Cerebellar cortex (tissue), 1 donor: ENCODE measurements at places on chromosomes 6 and 20.

GRCh38 chr6:84811351-84811750 is 47.0 kb upstream of the TBX18 start:
- DNase-seq, result no peak

DNA sequence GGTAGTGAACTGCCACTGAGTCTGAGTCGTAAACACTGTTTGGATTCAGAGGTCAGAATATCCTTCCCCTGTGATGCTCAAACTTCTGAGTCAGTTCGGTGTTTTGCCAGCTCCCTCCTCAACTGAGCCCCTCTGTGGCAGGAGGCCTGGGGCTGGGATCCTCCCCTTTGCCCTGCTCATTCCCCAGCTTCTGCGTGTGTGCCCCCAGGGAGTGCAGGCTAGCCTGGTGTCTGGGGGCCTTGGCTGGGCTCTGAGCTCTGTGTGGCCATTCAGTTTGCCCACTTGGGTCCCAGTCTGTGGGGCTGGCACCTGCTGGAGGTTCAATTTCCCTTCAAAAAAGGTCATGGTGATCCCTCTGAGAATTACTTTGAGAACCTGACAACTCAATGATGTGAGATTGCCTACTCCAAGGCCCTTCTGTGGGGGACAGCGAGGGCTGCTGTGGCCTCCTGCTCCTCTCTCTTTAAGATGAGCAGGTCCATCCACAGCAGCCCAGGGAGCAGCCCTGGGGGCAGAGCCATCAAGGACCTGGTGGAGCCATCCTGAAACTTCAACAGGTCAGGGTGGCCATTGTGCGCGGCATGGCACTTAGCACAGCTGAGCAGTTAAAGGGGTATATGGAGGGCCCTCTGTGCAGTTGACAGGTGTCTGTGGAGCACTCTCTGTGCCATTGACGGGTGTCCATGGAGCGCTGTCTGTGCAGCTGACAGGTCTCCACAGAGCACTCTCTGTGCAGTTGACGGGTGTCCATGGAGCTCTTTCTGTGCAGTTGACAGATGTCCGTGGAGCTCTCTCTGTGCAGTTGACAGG is 147.2 kb downstream of the SYCP2 start:
- no peak for DNase-seq

DNA sequence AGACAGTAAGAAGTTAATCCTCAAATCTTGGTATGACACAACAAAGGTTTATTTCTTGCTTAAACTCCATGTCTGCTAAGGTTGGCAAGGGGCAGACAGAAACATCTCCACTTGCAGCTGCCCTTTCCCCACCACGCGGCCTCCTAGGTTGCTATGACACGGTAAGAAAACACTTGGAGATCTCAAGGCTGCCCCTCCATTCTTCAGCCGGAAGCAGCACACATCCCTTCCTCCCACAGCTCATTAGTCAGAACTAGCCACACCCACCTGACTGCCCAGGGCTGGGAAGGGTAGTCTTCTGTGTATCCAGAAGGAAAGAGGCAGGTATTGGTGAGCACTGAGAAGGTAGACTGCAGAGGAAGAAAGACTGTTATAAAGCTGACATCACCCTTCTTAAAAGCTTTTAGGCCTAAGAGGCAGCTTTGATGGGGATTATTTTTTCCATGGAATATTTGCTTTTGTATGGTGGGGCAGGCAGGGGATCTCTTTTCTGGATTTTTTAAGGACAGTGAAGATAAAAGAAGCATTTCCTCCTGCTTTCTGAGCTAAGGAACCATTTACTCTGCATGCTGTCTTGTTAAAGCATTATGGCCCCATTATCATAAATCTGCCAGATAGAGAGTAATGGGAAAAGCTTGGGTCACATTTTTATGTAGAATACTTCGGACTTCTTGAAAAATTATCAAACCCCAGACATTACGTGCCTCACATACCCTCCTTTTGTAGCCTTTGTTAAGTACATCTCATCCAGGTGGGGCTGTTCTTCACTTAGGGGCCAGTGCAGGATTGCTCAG is 41.6 kb downstream of the MRAP2 start:
- DNase-seq, result no peak

DNA sequence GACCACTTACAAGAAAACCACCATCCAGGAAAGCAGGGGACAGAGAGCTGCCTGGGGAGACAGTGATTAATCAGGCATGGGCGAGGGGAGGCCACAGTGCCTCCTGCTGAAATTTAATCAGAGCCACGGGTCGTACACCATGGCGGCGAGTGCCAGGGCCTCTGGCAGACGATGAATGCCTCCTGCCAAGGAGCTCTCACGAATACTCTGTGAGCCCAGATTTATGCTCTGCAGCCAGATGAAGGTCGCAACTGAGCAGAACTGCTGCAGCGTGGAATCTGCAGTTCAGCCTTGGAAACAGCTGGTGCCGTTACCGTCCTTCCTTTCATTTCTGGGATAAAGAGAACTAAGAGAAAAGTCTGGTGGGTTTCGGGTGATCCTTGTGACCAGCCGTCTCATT is 85.6 kb downstream of the BFSP1 start:
- DNase-seq, result no peak

GRCh38 chr20:40945754-40946450 is 82.7 kb upstream of the TOP1 start:
- peak; percentile 38 for DNase-seq

- peak; percentile 12 for DNase-seq
Observed at GRCh38 chr6:117448011-117448410, 22.3 kb upstream of the ROS1 start.

DNA sequence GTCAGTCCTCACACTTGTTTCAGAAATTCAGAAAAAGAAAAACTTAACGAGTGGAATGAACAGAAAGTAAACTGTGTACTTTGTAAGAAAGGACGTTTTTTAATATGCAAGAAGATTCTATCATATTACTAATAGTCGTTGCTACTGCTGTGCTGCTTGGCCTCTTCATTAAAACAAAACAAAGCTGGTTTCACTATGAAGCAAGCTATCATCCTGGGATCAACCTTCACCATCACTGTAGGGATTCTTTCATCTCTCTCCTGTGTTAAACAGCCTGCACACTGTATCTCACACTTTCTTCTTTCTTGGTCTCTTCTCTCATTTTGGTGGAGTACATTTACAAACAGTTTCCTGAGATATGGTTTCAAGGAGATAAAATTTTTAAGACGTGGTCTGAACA is 284.2 kb downstream of the BTBD9 start:
- DNase-seq, result no peak

- DNase-seq, result no peak
Observed at GRCh38 chr6:71402096-71402495, 113.5 kb downstream of the OGFRL1 start.

DNA sequence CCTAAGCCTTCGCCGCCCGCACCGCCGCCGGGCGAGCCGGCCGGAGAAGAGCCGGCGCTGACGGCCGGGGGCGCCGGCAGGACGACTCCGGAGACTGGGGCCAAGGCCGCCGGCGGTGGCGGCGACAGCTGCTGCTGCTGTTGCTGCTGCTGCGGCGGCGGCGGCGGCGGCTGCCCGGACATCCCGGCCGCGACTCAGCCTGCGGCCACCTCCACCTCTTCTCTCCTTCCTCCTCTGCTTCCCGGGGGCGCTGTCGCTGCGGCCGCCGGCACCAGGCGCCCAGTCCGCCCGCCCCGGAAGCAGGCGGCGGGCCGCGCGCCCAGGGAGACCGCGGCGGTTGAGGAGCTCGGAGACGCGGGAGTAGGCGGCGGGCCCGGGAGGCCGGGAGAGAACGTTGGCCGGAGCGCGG is 307 bp downstream of the RANBP9 start:
- DNase-seq, result no peak

GRCh38 chr6:40369891-40370290 is 217.3 kb downstream of the LRFN2 start:
- no peak for DNase-seq

- DNase-seq, result no peak
Observed at GRCh38 chr6:131758920-131759319, 48.1 kb upstream of the CTAGE9 start.

DNA sequence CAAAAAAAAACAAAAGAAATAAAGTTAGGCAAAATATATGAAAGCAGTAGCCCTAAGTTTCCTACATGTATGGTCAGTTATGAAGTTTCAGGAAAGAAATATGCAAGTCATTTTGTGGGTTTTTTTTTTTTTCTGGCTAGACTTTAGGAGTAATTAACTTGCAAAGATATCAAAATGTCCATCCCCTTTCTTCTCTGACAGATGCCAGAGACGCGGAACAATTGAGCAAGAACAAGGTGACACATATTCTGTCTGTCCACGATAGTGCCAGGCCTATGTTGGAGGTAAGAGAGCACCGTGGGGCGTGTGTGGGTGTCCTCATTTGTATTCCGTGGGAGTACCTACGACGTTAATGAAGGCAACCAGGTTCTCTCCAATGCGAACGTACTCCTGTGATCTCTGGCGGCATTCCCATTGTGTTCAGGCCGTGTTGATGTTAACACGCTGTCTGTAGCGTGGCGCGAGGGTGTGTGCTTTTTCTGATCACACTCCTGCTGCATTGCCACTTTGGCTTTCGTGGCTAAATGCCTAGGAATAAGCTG is 19.5 kb downstream of the DUSP22 start:
- no peak for DNase-seq

GRCh38 chr20:34569598-34569997 is 11.1 kb downstream of the MAP1LC3A start:
- DNase-seq, result no peak

GRCh38 chr6:42041481-42042053 is 8.8 kb upstream of the TAF8 start:
- no peak for DNase-seq

DNA sequence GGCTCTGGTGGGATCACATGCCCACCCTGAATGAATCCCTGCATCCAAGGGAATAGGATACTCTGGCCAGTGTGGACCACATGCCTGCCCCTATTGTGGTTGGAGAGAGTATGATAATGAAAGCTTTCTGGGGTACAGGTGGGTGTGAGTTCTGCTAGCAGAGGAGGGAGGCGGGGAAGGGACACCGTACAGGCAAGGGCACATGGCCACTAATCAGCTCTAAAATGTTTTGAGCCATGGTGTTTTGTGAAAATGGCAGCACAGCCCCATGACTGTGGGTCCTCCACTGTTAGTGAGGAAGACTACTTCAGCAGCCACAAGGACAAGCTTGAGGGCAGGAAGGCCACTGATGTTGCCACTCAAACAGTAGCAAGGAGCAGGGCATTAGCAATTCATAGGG is 11.9 kb upstream of the DHX35 start:
- DNase-seq, result no peak

- no peak for DNase-seq
Observed at GRCh38 chr6:11952316-11952715, 59.8 kb upstream of the HIVEP1 start.

DNA sequence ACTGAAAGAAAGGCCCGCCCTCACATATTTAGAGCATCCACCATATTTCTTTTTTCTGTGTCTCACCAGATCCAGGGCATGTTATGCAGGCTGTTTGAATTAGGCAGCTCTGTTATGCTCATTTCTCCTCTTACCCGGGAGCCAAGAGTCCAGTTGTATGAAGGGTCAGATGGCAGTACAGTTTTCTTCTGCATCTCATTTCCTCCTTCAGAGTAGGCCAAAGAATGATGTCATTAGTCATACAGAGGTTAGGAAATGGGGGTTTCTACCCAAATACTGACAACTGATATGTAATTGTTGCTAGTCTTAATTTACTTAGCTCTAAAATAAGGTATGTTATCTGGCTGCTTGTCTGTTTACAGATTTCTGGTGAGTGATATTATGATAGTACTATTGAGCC is 130.8 kb downstream of the SOBP start:
- DNase-seq, result no peak

DNA sequence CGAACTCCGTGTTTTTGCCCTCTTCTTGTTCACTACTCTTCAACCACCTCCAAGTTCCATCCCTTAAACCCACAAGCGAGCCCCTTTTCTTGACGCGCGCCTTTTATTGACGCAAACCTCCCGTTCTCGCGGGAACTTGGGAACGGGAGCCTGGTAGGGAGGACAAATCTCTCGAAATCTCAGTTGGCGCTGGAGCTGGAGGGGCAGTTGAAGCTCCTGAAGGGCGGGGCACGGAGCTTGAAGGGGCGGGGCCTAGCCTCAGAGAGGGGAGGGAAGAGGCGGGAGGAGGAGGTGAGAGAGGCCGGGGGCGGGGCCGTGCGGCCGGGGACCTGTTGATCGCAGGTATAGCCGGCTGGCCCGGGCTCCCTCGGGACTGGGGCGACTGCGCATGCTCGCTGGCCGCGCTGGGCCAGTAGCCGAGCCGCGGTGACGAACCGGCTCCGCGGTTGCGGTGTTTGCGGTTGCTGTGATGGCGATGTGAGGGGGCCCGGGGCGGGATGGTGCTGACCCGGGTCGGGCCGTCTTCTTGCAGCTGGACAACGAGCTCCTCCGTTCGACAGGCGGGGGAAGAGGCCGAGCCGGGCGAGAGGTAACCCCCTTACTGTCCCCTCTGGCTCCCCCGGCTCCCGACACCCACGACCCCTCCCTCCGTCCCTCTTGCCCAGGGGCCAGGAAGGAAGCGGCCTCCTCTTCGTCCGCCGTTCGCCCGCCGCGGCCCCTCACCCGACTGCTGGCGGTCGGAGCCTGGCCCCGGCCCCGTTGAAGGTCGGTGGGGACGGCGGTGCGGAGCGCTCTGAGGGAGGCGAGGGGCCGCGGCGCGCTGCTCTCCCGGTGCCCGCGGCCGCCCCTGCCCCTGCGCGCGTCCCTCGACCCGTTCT is at the start of gene FAM135A:
TSS of gene FAM135A (plus strand) at position 395 of the 878 bp plus-strand sequence. CDS start 14,835 bp downstream, outside the sequence.
- DNase-seq, result peak; percentile 100

- DNase-seq, result peak; percentile 95
Observed at GRCh38 chr6:33112148-33112547, 36.4 kb downstream of the HLA-DPB1 start.

GRCh38 chr6:144394210-144394609 is 109.1 kb downstream of the UTRN start:
- no peak for DNase-seq

- no peak for DNase-seq
Observed at GRCh38 chr6:45540375-45540920, 162.7 kb upstream of the SUPT3H start.

DNA sequence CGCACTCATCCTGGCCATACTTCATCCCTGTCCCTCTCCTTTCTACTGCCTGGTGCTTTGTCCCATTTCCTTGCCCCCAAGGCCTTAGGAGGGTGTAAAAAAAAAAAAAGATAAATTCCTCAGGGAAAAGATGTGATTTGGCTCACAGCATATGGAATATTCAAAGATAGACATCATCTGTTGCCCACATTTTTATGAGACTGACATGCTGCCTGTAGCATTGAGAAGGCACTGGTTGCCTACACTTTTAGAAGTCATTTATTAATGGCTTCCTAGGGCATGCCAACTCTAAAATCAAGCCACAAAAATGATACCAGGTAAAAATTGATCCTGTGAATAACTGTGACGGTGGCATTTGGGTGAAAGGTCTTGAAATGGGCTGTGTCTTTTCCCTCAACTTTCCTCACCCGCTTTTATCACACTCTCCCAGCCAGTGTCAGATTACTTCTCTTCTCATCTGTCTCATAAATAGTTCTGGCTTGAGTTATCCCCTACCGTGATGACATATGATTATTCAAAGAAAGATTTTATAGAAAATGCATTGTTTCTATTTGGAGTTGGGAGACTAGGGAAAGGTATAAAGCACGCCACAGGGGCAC is 139.4 kb downstream of the CARMIL1 start:
- DNase-seq, result no peak
